ENCODE measurements at places on chromosomes 2 and 18.

- no peak for DNase-seq
These were observed 8.6 kb downstream of the DNAJB2 start for GRCh38 chr2:219287580-219288265.

DNA sequence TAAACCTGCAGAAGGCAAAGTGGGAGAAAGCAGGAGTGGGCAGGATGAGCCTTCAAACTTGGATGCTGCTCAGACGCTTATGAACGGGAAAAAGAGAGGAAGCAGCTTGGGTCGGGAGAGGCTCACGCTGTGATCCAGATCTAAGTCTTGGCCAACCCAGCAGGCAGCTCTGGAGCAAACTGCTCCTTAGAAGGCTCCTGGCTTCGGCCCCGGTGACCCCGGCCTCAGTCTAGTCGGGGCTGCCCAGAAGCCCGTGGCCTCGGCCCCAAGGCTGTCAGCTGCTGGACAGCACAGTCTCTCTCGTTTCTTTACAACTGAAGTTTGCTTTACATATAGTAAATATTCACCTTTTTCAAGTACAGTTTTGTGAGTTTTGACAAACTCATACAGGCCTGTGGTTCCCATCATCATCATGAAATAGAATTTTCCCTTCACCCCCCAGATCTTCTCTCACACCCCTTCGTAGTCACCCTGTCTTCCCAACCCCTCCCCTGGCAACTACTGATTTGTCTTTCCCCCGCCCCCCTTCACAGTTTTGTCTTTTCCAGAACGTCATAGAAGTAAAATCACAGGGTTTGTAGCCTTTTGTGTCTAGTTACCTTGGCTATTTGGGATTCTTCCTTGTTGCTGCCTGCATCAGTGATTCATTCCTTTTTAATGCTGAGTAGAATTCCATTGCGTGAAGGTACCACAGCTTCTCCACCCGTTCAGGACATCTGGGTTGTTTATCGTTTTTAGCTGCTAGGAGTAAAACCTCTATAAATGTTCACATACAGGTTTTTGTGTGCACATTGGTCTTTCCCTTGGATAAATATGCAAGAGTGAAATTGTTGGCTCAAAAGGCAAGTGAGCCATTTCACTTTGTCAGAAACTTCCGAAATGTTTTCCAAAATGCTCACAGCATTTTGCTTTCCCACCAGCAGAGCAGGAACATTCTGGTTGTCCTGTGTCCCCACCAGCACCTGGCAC lies 35.1 kb downstream of the MYO7B start:
- no peak for DNase-seq

DNA sequence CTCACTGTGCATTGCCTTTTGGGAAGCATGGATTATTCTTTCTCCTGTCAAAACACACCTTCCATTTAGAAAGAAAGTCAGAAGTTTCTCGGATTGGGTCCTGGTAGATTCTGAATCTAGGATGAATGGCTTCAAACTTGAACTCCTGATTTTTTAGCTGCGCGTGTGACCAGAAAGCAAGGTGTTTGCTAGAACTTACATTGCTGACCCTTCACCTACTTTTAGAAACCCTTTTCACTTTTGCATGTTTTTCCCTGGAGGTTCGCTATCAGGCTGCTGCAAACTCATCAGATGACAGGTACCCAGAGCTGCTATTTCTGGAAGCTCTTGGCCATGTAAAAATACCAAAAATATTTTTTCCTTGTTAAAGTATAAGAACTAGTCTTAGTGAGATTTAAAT lies 132.0 kb downstream of the QPCT start:
- DNase-seq, result no peak

DNA sequence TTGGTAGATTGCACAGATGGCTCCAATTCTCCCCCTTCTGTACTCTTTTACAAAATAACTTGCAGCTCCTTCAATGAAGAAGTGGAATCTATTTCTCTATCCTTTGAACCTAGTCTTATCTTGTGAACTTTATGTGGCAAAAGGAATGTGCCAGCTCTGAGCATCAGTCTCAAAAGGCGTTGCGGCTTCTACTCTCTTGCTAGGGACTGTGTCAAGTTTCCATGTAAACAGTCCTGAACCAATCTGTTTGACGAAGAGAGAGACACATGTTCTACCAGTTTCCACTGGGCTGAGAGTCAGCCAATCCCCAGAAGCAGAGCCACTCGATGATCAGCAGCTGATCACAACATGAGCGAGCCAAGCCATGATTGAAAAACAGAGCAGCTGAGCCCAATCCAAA lies 439.7 kb upstream of the SETBP1 start:
- DNase-seq, result no peak

DNA sequence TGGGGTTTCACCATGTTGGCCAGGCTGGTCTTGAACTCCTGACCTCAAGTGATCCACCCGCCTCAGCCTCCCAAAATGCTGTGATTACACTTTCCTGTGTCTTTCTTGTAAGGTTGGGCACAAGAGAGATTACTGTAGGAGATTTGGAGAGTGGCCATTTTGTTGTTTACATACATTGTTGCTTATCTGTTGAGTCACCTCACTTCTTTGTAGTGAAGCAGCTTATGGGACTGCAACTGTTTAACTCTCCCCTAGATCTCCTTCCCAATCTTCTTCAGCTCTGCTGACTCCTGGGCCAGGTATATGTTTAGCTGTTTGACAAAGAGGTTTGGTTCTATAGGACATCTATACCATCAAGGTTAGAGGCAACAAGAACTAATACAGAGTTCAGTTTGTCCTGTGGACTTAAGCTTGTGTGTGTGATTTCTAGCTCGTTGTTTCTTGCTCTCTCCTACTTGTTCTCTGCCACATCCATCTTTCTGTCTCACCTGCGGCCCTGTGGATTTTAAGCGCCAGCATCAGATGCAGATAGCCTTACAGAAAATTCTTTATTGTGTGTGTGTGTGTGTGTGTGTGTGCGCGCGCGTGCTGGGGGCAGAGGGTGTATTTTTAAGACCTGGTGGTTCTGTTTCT lies 95.4 kb downstream of the HAUS1 start:
- DNase-seq, result no peak

GRCh38 chr2:27152796-27153464 lies 4.1 kb downstream of the TCF23 start:
- no peak for DNase-seq
